ENCODE measurements at places on chromosomes 4 and X. TPM values are rescaled to one million over a fixed set of nuclear protein-coding genes. Genes with fewer than 3 reads are reported as not detected.

GRCh38 chrX:139194571-139195280 is 335.8 kb upstream of the F9 start:
- H3K4me1 ChIP-seq = no peaks in the 10 kb centered on the region
- no peak for DNase-seq
- no peak overlapping the region for H3K27ac ChIP-seq
- no peaks in the 10 kb centered on the region for H3K27me3 ChIP-seq

Gene KLB
- 1.2 TPM for total RNA-seq

- DNase-seq = no peak
- H3K27me3 ChIP-seq = no peaks in the 10 kb centered on the region
- H3K36me3 ChIP-seq = no peaks in the 10 kb centered on the region
- H3K4me1 ChIP-seq = no peaks in the 10 kb centered on the region
These were observed 209.5 kb downstream of the PCDH7 start for GRCh38 chr4:30929649-30930048.

DNA sequence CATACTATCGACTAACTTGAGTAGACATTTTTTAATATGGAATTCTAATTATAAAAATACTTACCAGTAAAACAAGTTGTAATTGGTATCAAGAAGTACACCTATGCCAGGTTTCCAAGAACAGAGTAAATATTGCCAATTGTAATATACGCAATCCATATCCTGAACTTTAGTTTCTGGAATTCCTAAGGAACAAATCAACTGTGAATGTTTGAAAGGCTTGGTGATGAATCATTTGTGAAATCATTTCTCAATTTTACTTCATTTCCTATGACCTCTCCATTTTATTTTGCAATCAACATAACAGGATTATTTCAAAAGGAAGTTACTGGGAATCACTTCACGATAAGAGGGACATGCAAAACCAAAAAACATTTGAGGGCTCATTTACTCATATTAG is 3.7 kb downstream of the IL13RA2 start:
- no peak overlapping the region for H3K27ac ChIP-seq
- no peak overlapping the region for H3K4me3 ChIP-seq
- H3K4me1 ChIP-seq = no peaks in the 10 kb centered on the region
- DNase-seq = no peak
- no peaks in the 10 kb centered on the region for H3K36me3 ChIP-seq
- H3K27me3 ChIP-seq = no peaks in the 10 kb centered on the region

GRCh38 chr4:108297605-108298004 is 128.9 kb upstream of the LEF1 start:
- H3K36me3 ChIP-seq = no peaks in the 10 kb centered on the region
- no peaks in the 10 kb centered on the region for H3K27me3 ChIP-seq
- no peak for DNase-seq
- H3K27ac ChIP-seq = no peak overlapping the region
- H3K4me1 ChIP-seq = no peaks in the 10 kb centered on the region
- H3K4me3 ChIP-seq = no peak overlapping the region

DNA sequence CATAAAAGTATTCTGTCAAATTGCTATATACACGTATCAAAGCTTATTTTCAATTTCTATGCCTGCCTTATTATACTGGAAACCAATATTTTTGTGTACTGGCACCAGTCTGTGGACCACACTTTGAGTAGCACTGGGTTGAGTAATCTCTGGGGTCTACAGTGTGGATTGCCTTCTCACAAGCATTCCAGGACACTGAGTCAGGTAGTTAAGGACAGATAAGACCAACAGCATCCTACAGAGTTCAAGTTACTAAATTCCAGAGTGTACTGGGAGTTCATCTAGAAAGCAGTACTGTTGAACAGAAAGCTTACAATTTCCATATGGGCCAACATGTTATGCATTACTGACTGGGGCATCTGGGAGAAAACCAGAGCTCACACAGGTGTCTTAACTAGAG is 61.8 kb downstream of the VMA21 start:
- no peak for DNase-seq
- no peaks in the 10 kb centered on the region for H3K27me3 ChIP-seq

DNA sequence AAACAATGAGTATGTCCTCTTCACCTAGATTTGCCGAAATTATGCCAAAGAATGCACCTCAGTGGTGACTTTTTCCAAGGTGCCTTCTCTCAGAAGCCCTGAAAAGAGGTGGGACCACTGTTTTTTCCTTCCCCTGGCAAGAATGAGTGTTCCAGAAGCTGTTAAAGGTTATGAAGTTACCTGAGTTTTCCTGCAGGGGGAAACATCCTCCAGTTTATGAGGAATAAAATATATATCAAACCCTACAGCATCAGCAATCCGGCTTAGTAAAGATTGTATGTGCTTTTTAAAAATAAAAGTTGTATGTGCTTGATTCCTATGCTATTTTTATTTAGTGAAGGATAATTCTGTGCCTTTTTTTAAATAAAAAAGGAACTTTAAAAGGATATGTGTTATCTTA is 73.3 kb downstream of the RBM46 start:
- H3K4me3 ChIP-seq = no peak overlapping the region
- H3K27me3 ChIP-seq = no peaks in the 10 kb centered on the region
- no peak overlapping the region for H3K27ac ChIP-seq
- no peak for DNase-seq
- H3K36me3 ChIP-seq = no peaks in the 10 kb centered on the region

Gene MAGEA4
- total RNA-seq = not detected

DNA sequence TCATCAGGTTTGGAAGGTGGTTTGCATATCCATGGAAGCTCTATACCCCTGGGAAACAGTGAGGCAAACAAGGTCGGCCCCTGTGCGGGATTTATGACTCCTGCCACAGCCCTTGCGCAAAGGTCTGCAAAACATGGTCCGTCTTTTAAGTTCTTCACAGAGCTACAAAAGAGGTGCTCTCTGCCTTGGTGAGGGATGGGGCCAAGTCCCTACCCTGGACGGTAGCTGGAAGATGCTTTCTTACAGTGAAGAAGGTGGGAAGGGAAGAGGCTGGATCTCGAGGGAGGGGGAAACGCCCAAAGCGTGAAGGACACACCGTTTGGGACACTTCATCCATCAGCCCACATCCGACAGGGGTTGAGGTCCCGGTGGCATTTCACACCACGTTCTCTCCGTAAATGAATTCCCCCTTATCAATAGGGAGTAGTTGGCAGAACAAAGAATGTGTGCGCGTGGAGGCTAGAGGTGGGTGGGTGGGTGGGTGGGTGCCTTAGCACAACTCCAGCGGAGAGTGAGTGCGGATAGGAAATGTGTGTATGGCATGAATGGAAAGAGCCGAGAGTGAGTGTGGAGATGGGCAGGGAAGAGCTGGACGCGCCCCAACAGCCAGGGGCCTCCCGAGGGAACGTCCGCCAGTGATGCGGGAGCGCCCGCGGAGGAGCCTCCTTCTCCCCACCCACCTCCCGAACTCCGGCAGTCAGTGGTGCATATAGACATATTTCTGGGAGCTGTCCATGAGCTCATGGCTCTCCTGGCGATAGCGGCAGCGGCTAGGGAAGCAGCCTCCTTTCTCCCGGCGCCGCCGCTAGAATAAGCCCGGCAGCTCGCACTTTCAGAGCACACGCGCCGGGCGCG is 68.3 kb downstream of the LARP7 start:
- H3K4me1 ChIP-seq = peaks cover 17% of the 10 kb centered on the region
- H3K27ac ChIP-seq = no peak overlapping the region
- H3K36me3 ChIP-seq = no peaks in the 10 kb centered on the region
- peak overlapping the region; percentile 51 for H3K4me3 ChIP-seq

GRCh38 chr4:125762537-125762936 is 447.8 kb downstream of the FAT4 start:
- no peak overlapping the region for H3K27ac ChIP-seq
- H3K4me1 ChIP-seq = no peaks in the 10 kb centered on the region
- no peaks in the 10 kb centered on the region for H3K36me3 ChIP-seq
- H3K27me3 ChIP-seq = no peaks in the 10 kb centered on the region
- no peak for DNase-seq

DNA sequence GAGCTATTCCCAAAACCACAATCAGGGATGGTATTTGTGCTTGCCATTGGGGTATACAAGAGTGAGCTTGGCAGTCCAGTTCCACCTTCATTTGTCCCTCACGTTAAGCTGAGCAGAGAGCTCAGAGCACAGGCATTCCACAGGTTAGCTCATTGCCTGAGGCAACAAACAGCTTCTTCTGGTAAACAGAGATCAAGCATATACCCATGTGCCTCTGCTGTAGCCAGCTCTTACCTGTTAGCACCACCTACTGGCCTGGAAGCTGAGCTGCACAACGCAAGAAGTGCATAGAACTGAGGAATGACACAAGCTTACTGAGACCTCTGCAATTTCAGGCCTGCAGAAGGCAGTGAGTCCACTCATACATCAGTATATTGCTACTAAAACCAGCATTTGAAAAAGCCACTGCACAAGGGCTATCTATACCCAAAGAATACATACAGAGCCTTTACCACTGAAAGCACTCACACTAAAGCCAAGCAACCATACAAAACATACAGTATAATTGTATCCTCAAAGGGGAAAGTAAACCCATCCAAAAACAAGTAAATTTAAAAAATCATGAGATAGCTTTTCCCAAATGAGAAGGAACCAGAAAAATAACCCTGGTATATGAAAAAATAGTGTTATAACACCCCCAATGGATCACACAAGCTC is 258.3 kb upstream of the GABRA2 start:
- no peak for DNase-seq
- no peaks in the 10 kb centered on the region for H3K4me1 ChIP-seq
- no peaks in the 10 kb centered on the region for H3K27me3 ChIP-seq
- no peaks in the 10 kb centered on the region for H3K36me3 ChIP-seq
- H3K4me3 ChIP-seq = no peak overlapping the region
- no peak overlapping the region for H3K27ac ChIP-seq

Gene ADH1C
- total RNA-seq = 25.3 TPM

- H3K27me3 ChIP-seq = no peaks in the 10 kb centered on the region
- no peaks in the 10 kb centered on the region for H3K4me1 ChIP-seq
- H3K27ac ChIP-seq = no peak overlapping the region
- DNase-seq = no peak
These were observed 28.6 kb upstream of the PDE5A start for GRCh38 chr4:119657111-119657611.

Gene AVPR2
- total RNA-seq = 4.9 TPM

Gene CLIC2
- 15.5 TPM for total RNA-seq

- no peak overlapping the region for H3K4me3 ChIP-seq
- H3K36me3 ChIP-seq = no peaks in the 10 kb centered on the region
- no peak overlapping the region for H3K27ac ChIP-seq
- DNase-seq = no peak
- no peaks in the 10 kb centered on the region for H3K4me1 ChIP-seq
These were observed 85.6 kb upstream of the NMU start for GRCh38 chr4:55721651-55722050.

- no peak overlapping the region for H3K27ac ChIP-seq
- no peaks in the 10 kb centered on the region for H3K36me3 ChIP-seq
- H3K4me1 ChIP-seq = no peaks in the 10 kb centered on the region
- no peaks in the 10 kb centered on the region for H3K27me3 ChIP-seq
- DNase-seq = no peak
- no peak overlapping the region for H3K4me3 ChIP-seq
These were observed 34.5 kb downstream of the RNF175 start for GRCh38 chr4:153725136-153725830.

Gene SATL1
- total RNA-seq = not detected

DNA sequence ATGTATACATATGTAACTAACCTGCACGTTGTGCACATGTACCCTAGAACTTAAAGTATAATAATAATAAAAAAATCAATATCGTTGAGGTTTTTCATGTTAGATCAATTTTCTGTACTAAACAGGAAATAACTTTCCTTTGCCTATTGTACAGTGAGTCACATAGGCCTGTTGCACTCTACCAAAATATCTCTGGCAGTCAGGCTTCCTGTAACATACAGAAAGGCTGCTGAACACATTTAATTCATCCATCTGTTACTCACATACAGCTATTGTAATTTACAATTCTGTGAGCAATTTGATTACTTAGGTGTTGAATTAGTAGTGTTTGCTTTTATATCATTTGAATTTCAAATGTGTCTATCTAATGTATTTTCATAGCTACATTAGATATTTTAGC is 427.8 kb downstream of the TMA16 start:
- H3K27ac ChIP-seq = no peak overlapping the region
- H3K4me3 ChIP-seq = no peak overlapping the region
- no peaks in the 10 kb centered on the region for H3K27me3 ChIP-seq
- H3K36me3 ChIP-seq = no peaks in the 10 kb centered on the region
- DNase-seq = no peak

GRCh38 chr4:103204111-103204510 is 6.0 kb upstream of the CENPE start:
- no peak for DNase-seq
- no peak overlapping the region for H3K27ac ChIP-seq
- no peak overlapping the region for H3K4me3 ChIP-seq
- no peaks in the 10 kb centered on the region for H3K4me1 ChIP-seq
- no peaks in the 10 kb centered on the region for H3K27me3 ChIP-seq
- H3K36me3 ChIP-seq = no peaks in the 10 kb centered on the region

DNA sequence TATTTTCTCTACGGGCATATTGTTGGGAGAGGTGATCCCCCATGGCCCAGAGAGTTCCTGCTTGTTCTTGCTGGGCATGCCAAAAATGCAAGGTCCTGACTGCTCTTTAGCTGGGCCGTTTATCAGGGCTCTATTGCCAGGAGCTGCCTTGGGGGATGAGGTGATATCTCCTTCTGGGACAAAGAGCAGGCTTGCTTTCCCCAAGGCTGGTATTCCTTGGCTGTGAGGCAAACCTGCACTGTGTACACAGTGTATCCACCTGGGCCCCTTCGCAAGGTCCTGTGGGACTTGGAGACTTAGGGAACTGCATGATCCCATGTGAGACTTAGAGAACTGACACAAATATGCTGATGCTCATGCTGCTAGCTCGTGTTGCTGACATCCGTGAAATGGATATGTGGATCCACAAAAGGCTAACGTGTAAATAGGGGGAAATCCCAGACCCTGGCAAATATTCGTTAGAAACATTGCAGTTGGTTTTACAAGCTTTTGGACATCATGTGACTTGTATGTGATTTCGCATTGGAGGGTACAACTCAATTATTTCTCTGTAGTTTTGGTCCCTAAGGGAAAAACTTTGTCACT is 24.4 kb upstream of the ZFX start:
- no peaks in the 10 kb centered on the region for H3K36me3 ChIP-seq
- no peaks in the 10 kb centered on the region for H3K4me1 ChIP-seq
- H3K4me3 ChIP-seq = no peak overlapping the region
- no peak for DNase-seq

GRCh38 chr4:183030309-183030708 is 68.7 kb upstream of the WWC2 start:
- H3K36me3 ChIP-seq = no peaks in the 10 kb centered on the region
- no peaks in the 10 kb centered on the region for H3K27me3 ChIP-seq
- H3K27ac ChIP-seq = no peak overlapping the region
- no peak overlapping the region for H3K4me3 ChIP-seq
- H3K4me1 ChIP-seq = no peaks in the 10 kb centered on the region

Gene ANKRD37
- 56.7 TPM for total RNA-seq

DNA sequence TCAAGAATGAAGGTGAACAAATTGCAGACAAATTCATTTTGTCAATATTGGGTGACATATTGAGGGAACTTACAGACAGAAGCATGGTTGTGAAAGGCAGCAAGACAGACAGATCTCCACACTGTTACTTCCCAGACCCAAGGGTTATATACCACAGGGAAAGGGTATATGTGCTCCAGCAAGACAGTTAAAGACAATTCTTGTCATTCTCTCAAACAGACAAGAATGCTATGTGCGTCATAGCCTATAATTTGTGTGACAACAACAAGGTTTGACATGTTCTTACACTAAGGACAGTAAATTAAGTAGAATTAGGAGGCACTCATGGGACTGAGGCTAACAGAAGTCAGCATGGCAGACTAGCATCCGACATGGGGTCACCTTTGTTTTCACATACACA is 214.3 kb downstream of the INPP4B start:
- no peaks in the 10 kb centered on the region for H3K27me3 ChIP-seq
- DNase-seq = no peak
- H3K27ac ChIP-seq = no peak overlapping the region

All from vagina (tissue), 2 donors.